ENCODE measurements at places on chromosomes 7 and 10.

GRCh38 chr7:23530405-23530804, 1.4 kb downstream of the TRA2A start:
- peak; percentile 50 for DNase-seq

GRCh38 chr10:69321039-69321715, 42.9 kb downstream of the HK1 start:
- DNase-seq, result no peak

DNA sequence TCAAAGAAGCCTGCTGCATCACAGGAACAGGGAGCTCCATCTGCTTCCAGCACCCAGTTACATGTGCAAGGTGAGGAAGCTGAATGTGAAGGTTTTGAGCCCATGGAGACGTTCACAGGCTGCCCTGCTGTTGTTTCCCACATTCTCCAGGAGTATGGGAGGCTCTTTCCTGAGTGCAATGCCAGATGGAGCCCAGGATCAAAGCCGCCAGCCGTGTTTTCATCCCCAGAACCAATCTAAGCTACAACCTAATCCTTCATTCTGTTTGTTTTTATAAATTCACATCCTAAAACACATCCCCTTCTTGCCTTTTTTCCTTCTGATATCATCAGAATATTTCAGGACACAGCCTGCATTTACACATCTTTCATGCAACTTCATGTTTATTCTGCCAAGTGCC, 98.9 kb upstream of the PRR15 start:
- no peak for DNase-seq

- no peak for DNase-seq
These were observed 55.6 kb downstream of the ARHGAP22 start for GRCh38 chr10:48549236-48549635.

- no peak for DNase-seq
These were observed 166.2 kb upstream of the YAE1 start for GRCh38 chr7:39399986-39400385.

GRCh38 chr7:50497068-50497642, 47.0 kb upstream of the FIGNL1 start:
- no peak for DNase-seq

GRCh38 chr7:90592033-90592432, 4.1 kb upstream of the CDK14 start:
- no peak for DNase-seq

GRCh38 chr10:88944813-88945212, 7.8 kb downstream of the ACTA2 start:
- DNase-seq, result peak; percentile 12

DNA sequence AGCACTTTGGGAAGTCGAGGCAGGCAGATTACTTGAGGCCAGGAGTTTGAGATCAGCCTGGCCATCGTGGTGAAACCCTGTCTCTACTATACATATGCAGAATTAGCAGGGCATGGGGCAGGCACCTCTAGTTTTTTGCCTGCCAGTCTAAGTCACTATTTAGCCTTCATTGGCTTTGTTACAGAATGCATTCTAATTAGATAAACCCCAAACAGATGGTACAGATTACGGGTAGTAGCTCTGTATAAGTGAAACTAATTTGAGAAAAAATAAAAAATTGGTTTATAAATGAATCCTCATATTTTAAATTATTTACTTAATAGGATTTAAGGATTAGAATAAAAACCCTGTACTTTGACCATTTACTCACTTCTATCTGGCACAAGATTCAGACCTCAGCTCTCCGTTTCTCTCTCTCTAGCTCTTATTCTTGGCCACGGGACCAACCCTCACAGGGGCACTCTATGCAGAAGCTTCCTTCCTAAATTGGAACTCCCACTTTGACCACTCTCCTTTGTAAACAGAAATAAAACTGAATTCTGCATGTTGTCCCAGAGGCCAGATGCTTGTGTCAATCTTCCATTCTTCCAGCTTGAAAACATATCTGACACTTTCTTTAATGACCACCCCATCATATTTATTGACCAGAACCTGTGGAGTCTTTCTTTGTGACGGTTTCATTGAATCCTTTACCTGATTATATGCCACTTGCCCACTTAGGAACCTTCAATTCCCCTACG, 26.8 kb downstream of the BET1 start:
- DNase-seq, result no peak

DNA sequence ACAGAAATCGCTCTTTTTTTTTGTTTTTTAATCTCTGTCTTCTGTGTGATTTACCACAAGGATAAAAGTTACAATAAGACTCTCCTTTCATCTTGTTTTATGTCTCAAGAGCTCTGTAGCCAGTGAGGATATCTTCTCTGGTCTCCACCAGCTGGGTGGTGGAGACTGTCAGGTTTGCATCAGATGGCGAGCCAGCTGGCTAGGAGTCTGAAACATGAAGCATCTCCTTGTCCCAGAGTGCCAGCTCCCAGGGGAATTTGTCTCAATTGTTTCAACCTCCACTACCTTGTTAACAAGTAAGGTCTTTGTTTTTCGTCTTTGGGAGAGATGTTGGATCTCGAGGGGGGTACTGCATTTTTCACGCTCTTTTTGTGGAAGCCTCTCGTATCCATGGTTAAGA, 47.3 kb downstream of the FRMPD2 start:
- DNase-seq, result no peak

GRCh38 chr7:43592326-43592725, 9.4 kb downstream of the STK17A start:
- no peak for DNase-seq

DNA sequence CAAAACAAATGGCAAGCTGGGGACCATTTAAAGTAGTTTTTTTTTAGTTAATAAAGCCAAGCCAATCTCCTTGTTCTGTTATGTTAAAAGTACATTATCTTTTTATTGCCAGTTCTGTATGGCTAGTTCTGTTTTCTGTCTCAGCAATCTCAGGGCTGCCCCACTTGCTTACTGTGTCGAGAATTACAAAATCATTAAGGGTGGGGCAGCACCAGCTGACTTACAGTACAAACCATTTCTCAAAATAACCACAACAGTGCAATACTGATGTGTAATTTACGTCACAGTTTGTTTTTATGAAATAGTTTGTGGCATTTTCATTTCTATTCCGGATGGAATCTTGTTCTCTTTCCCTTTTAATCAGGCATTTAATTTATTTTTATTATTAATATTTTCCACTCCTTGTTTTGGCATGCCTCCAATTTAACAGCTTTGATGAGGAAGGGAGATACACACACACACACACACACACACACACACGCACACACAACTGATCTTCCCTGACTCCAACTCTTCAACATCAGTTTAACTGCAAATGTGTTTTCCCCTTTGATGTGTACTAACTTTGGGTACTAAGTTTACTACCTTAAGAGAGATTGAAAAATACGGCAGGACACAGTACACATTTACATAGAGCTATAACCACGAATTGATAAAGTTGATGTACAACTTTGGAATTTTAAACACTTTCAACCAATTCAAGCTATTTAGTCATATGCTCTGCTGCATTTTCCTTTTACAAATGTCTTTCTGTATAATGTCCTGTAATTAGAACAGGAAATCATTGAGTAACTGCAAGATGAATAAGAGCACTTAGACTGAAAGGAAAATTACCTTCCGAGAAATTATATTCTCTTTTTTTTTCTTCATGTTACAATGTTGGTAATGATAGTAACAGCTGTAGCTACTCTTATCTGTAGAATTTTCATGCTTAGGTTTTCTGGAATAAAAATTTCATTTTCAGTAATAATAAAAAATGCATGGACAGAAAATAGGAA, 91.5 kb downstream of the ARID5B start:
- no peak for DNase-seq

DNA sequence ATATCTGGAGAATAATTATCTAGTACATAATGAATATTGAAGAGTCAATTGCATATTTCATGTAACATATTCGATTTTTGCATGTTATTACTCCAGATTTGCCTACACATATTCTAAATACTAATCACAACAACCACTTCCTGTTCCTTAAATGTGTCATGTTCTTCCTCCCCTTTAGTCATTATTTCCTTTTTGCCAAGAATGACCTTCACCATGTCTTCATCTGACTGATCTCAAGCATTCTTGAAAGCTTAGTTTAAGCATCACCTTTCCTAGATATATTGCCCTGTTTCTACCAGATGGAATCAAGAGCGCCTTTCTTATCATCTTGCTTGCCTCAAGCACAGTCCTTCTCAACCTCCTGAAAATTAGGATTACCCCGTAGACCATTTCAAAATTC, 23.5 kb upstream of the MEOX2 start:
- no peak for DNase-seq

- no peak for DNase-seq
These were observed 1672.9 kb downstream of the REEP3 start for GRCh38 chr10:65194126-65194525.

GRCh38 chr7:109179601-109180000, 609.9 kb downstream of the DNAJB9 start:
- DNase-seq, result no peak

DNA sequence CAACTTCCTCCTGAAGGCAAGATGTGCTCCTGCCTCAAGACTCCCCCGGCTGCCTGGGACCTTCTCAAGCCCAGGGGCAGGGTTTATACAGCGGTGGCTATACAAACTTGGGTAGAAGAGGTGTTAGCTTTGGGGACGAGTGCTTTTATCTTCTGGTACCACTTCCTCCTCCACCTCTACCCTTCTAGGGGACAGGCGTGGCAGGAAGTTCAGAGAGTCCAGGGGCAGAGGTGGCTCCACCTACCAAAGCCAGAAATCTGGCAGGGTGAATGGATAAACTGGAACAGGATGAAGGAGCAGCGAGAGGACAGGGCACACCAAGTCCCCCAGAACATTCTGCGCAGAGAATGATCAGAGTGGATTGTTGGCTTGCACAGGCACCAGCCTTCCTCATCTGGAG, 24.0 kb upstream of the TM9SF3 start:
- DNase-seq, result no peak

DNA sequence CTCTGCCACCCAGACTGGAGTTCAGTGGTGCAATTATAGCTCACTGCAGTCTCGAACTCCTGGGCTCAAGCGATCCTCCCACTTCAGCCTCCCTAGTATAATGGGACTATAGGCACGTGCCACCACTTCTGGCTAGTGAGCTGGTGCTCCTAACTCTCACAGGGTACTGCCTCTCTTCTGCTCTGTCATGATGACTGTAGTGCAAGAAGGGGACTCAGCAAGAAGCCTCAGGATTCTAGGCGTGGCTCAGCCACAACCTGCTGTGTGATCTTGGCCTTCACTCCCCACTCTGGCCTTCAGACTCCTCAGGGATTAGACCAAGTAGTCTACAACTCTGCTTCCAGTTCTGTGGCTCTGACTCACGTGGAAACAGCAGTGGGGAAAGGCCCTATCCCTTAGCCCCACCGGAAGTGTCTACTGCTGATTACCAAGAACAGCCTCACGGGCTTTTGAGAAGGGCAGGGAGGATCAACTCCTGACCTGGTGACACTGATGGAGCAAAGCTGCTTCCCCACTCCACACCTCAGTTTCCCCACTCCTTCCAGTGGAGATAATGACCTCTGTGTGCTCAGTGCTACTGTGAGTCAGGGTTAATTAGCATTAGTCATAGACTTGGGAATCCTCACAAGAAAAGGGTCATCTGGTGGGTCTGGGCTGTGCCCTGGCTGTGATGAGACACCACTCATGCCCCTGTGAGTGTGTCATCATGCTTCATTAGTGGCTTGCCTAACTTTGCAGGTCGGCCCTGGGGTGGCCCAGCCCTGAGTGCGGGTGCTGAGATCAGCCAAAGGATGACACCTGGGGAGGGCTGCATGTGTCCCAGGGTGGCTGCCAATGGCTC, 41.1 kb downstream of the ZC3HC1 start:
- DNase-seq, result peak; percentile 27

DNA sequence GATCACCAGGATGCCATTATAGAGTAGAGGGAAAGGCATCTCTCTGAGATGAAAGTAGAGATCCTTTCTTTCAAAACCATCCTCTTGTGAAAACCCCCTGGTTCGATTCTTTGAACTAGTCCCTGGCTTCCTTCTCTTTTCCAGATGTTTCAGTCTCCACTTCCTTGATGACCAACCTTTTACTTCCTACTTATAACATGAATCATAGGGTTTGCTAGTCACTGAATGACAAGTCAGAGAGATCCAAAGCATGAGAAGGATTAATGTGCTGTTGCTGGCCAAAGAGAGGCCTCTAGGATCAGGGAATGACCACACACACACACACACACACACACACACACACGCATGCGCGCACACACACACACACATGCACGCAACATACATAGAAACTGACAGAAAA, 161.1 kb upstream of the FRMD4A start:
- no peak for DNase-seq

DNA sequence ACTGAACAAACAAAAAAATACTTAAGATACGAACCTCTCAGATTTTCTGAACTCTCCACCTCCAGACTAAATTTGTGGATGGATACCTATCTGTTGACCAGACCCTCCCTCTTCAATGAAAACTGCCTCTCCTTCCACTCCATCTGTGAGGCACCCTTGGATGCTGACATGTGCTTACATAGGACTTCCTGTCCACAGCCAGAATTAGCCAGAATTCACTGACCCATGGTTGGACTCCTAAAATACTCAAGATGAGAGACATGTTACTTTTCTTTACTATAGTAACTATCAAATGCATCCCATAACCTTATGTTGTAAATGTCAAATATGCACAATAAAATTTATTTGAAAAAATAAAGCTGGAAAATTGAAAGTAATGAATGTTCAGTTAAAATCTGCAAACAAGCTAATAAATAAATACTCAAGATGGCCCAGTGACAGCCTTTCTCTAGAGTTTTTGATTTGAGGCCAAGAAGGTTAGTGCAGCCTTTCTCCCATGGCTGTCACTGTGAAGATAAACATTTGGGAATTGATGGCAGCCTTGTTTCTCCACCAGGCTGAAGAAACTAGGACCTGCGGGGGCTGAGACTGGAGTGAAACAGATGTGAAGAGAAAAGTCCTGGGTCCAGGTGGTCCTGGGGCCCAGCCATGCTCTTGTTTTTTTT, 287.0 kb downstream of the ZEB1 start:
- no peak for DNase-seq

GRCh38 chr10:3806603-3807002, 21.6 kb upstream of the KLF6 start:
- DNase-seq, result no peak

DNA sequence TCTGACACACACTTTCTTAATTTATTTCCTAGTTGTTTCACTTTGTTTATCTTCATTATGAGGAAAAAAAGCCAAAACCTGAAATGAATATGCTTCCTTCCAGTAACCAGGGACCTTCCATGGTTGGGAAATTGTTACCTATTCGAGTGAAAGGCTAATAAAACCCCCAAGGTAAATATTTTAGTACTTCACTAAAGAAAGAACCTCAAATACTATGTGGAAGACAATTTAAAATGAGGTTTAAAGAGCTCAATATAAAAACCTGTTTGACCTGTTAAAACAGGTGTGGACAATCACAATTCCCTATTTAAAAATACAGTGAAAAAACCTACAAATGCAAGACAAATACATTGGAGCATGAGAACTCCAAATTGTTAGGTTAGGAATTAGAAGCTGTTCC, 192.6 kb downstream of the CFTR start:
- no peak for DNase-seq

DNA sequence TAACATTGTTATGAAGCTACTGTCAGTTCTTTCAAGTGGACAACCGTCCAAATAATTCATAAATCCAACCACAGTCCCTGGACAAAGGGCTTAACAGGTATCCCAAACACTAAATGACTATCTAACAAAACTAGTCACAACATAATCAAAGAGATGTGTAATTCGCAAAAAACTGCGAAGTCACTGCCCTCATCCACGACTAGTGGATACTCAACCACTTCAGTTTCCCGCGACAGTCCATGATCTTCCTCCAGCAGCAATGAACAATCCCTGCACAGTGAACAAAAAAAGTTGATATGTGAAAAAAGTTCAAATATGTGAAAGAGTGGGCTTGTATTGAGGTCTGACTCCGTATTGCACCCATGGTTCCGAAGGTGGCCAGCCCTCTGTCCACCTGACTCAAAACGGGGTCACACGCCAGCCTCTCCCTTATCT, 287 bp downstream of the DCLRE1A start:
- no peak for DNase-seq

GRCh38 chr10:75971402-75972211, 540.2 kb downstream of the LRMDA start:
- DNase-seq, result no peak
